ENCODE measurements at places on chromosomes 5 and 9. TPM values are rescaled to one million over a fixed set of nuclear protein-coding genes. Genes with fewer than 3 reads are reported as not detected.

Gene IFNA21
- not detected for total RNA-seq

Gene ACSL6
- 0.62 TPM for total RNA-seq

Gene C7
- 2.3 TPM for total RNA-seq

Gene FABP6
- 0.09 TPM for total RNA-seq

Gene EQTN
- total RNA-seq, result 0.13 TPM

Gene FCN2
- 0.18 TPM for total RNA-seq

Gene SPINK1
- not detected for total RNA-seq

Gene PPP3R2
- 0.04 TPM for total RNA-seq

Gene GLIPR2
- total RNA-seq, result 61.4 TPM

Gene PCDHA10
- 0.09 TPM for total RNA-seq

Gene TTC33
- total RNA-seq, result 23.1 TPM

Gene SEMA6A
- 32.7 TPM for total RNA-seq

Gene CCL21
- total RNA-seq, result 13.5 TPM

Gene CTNNA1
- total RNA-seq, result 247 TPM

Gene CAMSAP1
- 27.0 TPM for total RNA-seq

Gene PCDHB7
- 2.1 TPM for total RNA-seq

Gene PDCD1LG2
- total RNA-seq, result 1.3 TPM

Gene PTGES2
- 30.1 TPM for total RNA-seq

Gene CLIC3
- 0.27 TPM for total RNA-seq

Gene MLANA
- not detected for total RNA-seq

Gene C5orf52
- total RNA-seq, result not detected

Gene RPP25L
- total RNA-seq, result 26.1 TPM

Gene TMEM8B
- total RNA-seq, result 5.1 TPM

Gene KCNN2
- total RNA-seq, result 4.7 TPM

Gene NXNL2
- total RNA-seq, result 0.18 TPM

Gene BASP1
- 18.1 TPM for total RNA-seq

Gene MRPS30
- 50.6 TPM for total RNA-seq

Gene ZBTB6
- 9.0 TPM for total RNA-seq

Gene AK3
- 29.8 TPM for total RNA-seq

Gene SECISBP2
- 34.8 TPM for total RNA-seq

Gene CDH12
- 1.3 TPM for total RNA-seq

Gene NCS1
- 30.4 TPM for total RNA-seq

Gene WNT8A
- not detected for total RNA-seq

Gene C6
- total RNA-seq, result 0.18 TPM

Gene MCCC2
- total RNA-seq, result 16.1 TPM

Gene TMC1
- total RNA-seq, result 0.49 TPM

Gene HTR1A
- total RNA-seq, result not detected

Gene SPINK6
- total RNA-seq, result not detected

Gene LCN15
- total RNA-seq, result not detected

Measured in muscle of leg (tissue), 16 donors.